ENCODE measurements at places on chromosomes 2 and 18.
A peak's percentile ranks its signal among the peaks of the same experiment; 100 is the strongest.

DNA sequence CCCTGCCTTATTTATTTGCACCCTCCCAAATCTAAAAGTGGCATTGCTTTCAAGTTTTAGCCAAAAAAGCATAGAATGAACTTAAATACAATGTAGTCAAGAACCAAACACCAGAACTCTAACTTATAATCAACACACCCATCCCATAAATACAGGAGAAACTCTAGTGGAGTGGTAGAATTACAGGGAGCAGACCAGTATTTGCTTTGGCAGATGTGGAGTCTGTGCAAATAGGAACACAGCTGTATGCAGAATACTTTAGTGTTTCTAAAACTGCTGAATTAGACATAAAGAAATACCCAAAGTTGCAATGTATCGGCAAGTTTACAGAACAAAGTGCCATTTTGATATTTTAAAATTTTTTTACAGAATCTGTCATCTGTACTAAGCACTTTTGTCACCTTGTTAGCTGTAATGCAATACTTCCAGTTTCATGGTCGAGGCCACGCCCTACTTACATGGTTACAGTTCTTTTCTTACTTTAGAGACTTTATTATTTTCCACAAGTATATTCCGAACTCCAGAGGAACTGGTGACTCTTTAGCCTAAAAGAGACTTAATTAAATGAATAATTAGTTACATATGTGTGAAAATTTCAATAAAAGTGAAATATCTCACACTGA, 23.7 kb upstream of the COL5A2 start:
- DNase-seq = no peak

- DNase-seq = no peak
Observed at GRCh38 chr2:121505005-121505404, 25.7 kb upstream of the RNU4ATAC start.

DNA sequence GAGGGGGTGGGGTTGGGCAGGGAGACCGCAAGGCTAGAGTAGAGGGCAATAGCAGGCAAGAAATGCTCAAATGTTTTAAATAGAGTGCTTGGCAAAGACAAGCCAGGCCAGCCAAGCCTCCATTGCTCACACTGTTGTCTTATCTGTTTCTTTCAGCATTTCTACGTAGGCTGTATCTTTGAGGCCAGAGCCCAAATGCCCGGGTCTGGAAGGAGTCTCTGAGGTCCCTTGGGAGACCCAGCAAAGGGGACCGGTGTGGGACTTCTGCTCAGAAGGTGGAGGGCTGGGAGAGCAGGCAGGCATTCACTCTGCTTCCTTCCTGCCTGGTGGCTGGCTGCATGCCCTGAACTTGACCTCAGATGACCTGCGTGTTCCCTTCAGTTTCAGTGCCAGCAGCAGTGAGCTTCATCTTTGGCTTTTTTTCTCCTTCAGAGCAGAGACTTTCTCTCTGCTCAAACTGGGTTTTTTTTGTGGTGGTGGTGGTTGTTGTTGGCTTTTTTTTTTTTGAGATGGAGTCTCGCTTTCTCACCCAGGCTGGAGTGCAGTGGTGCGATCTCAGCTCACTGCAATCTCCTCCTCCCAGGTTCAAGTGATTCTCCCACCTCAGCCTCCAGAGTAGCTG, 13.7 kb upstream of the TET3 start:
- peak; percentile 20 for DNase-seq

DNA sequence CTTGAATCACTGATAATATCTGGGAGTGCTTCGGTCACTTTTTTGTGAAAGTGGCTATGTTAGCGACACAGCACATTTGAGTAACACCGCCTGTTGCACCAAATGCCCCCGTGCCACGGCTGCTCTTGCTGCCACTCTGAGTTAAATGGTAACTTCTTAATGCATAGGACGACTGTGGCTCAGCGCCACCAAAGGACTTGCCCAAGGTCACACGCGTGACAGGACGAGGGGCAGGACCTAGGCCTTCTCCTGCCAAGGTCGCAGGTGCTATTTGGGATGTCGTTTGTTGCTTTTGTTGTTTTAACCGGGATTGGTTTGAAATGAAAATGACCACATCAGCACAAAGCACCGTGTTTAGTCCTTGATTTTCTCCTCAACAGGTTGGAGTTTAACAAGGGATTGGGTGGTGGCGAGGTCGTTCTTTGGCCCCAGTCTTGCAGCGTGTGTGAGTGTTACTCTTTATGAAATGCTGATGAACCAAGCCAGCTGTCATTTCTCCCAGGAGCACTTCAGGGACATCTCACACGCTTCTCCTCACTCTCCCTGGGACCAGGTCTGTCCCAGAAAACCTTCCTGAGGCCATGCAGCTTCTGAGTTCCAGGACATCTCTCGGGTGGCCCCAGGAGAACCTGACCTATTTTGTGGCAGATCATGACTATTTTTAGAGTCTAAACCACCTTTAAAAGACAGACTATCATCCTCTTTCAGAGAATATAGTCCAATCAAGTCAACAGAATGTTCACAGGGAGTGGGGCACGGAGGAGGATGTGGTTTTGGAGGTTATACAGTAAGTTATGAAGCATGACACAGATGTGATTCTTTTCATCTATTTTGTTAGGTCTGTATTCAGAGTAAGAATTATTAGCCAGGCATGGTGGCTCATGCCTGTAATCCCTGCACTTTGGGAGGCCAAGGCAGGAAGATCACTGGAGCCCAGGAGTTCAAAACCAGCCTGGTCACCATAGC, 49.9 kb downstream of the MTCL1 start:
- DNase-seq = no peak

DNA sequence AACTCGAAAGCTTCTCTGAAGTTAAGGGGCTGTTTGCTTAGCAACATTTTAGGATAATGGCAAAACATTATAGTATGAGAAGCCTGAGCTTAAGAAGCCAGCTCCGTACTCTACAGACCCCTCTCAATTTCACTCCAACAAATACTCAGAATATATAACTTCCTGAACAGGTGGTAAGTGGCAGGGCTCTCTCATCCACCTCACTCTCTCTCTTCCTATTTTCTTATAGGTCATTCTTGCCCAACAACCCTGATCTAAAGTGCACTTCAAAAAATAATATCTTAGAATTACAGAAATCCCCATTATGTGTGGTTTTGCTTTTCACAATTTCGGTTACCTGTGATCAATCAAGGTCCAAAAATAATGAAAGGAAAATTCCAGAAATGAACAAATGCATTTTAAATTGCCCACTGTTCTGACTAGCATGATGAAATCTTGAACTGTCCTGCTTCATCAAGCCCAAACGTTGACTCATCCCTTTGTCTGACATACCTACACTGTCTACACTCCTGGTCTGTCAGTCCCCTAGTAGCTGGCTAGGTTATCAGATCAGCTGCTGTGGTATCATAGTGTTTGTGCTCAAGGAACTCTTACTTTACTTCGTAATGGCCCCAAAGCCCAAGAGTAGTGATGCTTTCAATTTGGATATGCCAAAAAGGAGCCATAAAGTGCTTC, 122.8 kb upstream of the COL5A2 start:
- DNase-seq = no peak

All from WTC11 (cell line).